Airway epithelial cell (primary cell): ENCODE measurements at places on chromosomes 12 and 14. TPM values are rescaled to one million over a fixed set of nuclear protein-coding genes. Genes with fewer than 3 reads are reported as not detected.

Gene TOX4
- total RNA-seq, result 26.3 and 39.8 TPM in 2 replicates

Gene RNASE7
- total RNA-seq, result 1.1 and 2.2 TPM in 2 replicates

Gene PZP
- not detected in 2 replicates for total RNA-seq

Gene SEC23A
- 63.2 and 68.4 TPM in 2 replicates for total RNA-seq

Gene KIF5A
- 0.14 and 0.21 TPM in 2 replicates for total RNA-seq
